ENCODE measurements at places on chromosomes 7 and 10.

GRCh38 chr10:124595143-124595883, 133.7 kb downstream of the LHPP start:
- no peak for DNase-seq

- DNase-seq, result no peak
Measured at GRCh38 chr7:7817748-7818147, 99.3 kb upstream of the RPA3 start.

DNA sequence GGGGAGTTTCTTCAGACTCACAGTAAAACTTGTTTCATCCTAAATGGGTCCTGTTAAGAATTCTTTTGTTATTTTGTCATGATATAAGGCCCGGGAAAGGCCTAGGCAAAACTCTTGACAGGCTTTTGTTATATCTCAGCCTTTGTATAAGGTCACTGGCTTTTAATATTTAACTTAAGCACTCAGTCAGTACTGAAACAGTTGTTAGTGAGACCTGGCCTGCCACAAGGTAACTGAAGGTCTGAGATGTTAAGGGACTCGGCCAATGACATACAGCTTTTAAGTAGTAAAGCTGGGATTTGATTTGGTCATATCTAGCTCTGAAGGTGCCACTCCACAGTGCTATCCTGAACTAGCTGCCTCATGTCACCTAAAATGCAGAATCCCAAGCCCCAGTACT, 57.2 kb upstream of the STEAP4 start:
- DNase-seq, result no peak

DNA sequence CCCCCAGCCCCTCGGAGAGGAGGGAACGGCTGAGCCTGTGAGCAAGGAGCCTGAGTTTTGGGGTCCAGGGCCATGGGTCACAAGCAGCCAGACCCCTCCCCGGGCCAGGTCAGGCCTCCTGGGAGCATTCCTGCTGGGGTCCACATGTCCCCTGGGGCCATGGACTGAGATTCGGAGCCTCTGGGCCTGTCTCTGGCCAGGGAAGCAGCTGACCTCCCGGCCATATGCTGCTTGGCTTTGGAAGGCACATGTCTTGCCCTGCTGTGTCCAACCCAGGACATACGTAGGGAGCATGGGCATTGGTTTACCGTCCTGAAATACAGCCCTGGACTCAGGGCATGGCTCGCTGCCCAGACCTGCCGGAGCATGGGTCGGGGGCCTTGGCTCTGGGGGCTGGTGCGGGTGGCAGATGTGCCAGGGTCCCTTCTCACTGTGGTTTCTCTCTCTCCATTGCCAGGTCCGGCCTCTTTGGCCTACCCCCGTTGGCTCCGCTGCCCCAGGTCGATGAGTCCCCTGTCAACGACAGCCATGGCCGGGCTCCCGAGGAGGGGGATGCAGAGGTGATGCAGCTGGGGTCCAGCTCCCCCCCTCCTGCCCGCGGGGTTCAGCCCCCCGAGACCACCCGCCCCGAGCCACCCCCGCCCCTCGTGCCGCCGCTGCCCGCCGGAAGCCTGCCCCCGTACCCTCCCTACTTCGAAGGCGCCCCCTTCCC, 7.3 kb downstream of the PWWP2B start:
- DNase-seq, result no peak

Measured in esophagus squamous epithelium (tissue), 5 donors.